ENCODE measurements at places on chromosomes 13 and 19.
A peak's percentile ranks its signal among the peaks of the same experiment; 100 is the strongest.

DNA sequence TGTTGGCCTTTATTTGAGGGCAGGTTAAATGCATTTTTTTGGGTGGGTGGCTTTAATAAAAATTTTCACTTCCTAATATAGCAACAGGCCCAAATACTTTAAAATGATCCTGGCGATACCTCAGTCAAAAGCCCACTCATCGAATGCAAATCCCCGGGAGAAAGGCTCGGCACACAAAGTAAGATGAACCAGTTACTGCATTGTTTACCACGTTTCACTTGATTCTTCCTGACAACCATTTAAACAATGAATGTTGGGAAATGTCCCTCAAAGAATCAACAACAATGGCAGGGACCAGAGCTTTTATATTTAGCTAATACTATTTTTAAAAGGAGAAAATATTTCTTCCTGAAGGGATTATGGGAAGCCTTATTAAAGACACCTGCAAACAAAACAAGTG lies 187.7 kb downstream of the ABCC4 start:
- DNase-seq, result no peak

GRCh38 chr19:15897026-15897737 lies 692 bp downstream of the CYP4F2 start:
- DNase-seq, result no peak

DNA sequence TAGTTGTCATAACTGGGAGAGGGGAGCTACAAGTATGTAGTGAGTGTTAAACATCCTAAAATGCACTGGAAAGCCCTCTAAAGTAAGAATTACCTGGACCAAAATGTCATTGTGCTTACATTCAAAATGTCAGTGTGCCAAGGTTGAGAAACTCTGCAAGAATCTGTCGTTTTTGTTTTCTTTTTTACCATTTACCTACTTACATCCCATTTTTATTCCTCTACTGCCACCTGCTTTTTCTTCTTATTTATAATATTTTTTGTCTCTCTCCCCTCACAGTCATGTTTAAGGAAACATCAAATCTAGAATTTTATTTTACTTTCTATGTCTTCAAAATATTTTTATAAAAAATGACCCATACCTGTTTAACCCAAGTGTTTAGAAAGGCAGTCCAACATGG lies 226.4 kb downstream of the PCDH17 start:
- no peak for DNase-seq

- DNase-seq, result no peak
These were observed 8.7 kb downstream of the WTIP start for GRCh38 chr19:34490141-34490766.

GRCh38 chr19:47615714-47616113 lies 6.8 kb downstream of the BICRA start:
- no peak for DNase-seq

DNA sequence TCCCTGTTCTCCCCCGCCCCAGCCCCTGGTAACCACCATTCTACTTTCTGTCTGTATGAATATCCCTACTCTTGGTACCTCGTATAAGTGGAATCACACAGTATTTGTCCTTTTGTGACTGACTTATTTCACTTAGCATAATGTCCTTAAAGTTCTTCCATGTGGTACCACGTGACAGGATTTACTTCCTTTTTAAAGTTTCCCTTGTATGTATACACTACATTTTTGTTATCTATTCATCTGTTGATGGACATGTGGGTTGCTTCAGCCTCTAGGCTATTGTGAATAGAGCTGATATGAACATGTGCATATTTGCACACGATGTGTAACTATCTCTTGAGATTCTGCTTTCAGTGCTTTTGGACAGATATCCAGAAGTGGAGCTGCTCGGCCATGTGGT lies 59.6 kb upstream of the GJB6 start:
- no peak for DNase-seq

- DNase-seq, result no peak
These were observed 30.9 kb upstream of the ZNF562 start for GRCh38 chr19:9705836-9706235.

DNA sequence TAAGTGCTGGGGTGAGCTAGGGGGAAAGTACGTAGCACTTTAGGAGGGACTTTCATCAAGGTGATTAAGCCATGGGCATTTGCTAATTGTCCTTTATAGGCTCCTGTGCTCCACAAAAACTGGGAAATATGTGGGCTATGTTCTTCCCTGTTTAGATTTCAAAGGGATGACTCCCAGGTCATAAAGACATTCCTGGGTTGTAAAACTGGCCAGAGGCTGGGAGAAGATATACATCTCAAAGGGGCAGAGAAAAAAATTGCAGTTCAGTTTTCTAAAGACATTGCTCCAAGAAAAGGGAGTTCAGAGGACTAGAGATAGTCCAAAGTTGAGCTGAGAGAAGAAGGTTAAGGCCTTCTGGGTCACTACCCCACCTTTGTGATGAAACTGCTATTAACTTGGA lies 204.8 kb downstream of the MYO16 start:
- no peak for DNase-seq

DNA sequence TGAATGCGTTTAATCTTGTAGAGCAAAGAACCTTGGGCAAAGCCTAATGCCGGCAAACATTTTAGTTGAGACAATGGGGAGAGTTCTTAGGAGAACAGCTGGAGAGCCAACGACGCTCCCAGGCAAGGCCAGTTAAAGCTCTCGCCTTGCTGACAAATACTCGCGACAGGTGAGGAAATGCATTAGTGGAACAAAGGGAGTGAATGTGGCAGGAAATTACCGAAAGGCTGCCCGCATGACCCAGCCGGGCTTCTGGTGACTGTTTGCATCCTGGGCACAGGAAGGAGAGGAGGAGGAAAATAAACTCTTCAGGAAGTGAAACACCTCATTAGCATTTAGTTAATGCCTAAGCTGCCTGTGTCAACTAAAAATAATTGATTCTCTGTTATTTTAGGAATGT lies 74.6 kb downstream of the SHISA2 start:
- no peak for DNase-seq

- DNase-seq, result no peak
These were observed 95.6 kb downstream of the DLEU7 start for GRCh38 chr13:50747737-50748350.

- no peak for DNase-seq
These were observed 261.7 kb downstream of the FGF9 start for GRCh38 chr13:21932578-21932977.

DNA sequence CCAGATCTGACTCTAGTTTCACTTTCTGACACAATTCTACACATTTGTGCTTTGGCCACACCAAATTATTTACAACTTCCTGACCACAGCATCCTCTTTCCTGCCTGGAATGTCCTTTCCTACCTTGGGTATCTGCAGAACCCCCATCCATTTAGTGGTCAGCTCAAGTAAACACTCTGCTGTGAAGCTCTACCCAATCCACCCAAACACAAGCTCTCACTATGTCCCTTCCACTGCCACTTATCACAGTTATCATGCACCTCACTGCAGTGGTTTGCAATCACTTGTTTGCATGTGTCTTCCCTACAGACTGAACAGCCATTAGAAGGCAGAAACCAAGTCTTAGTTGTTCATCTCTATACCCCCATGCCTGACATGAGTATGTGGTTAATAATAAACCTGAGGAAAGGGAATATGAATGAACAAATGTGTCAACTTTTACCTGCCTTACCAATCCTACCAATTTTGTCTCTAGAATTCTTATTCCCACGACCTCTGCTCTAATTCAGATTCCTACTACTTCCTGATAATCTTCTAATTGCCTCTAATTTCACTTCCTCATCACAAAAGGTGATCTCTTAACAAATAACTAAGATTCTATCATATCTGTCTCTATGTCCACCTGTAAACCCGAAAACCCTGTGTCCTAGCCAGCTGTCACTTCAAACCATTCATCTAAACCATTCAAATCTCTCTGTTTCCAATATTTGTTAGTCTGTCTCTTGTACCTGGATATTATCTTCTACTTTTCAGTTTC lies 25.1 kb downstream of the LNX2 start:
- DNase-seq, result no peak

GRCh38 chr13:100458673-100459072 lies 129.9 kb downstream of the GGACT start:
- DNase-seq, result no peak

- DNase-seq, result no peak
These were observed 49.7 kb downstream of the COMP start for GRCh38 chr19:18741124-18742121.

- DNase-seq, result no peak
These were observed 28.0 kb downstream of the SIAH3 start for GRCh38 chr13:45823583-45823982.

DNA sequence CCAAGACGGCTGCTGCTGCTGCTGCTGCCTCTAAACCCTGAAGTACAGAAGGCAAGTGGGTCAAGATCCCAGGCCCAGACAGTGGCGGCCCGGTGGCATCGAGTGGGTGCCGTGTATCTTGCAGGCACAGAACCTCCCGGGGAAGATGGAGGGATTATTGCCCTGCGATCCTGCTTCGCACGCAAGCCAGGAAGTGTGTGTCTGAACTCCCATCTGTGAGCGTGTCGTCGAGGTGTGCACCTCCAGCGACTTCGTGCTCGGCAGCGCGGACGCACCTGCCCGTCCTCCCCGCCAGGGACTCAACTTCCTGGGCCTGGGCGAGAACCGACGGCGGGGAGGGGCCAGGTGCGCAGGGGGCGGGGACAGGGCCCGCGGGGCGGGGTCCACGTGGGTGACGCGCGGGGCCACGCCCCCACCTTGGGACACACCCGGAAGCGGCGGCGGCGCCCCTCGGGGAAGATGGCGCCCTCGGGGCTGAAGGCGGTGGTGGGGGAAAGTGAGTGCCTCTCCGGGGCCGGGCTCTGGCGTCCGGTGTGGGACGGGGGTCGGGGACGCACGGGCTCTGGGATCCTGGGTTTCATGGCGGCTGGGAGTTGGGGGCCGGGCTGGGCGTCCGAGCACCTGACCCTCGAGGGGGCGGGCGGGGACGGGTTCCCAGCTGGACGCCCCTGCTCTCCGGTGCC lies at the start of gene STXBP2:
Gene STXBP2 (plus strand): TSS at position 420 of the 683 bp plus-strand sequence. CDS start 40 bp downstream, at position 460.
- peak; percentile 94 for DNase-seq

Measured in activated CD4-positive, alpha-beta T cell treated with anti-CD3 and anti-CD28 coated beads, Interleukin-2, amount 50 U/mL, for 1 hour (primary cell).